ENCODE measurements at places on chromosomes 1 and 21.
A peak's percentile ranks its signal among the peaks of the same experiment; 100 is the strongest.

DNA sequence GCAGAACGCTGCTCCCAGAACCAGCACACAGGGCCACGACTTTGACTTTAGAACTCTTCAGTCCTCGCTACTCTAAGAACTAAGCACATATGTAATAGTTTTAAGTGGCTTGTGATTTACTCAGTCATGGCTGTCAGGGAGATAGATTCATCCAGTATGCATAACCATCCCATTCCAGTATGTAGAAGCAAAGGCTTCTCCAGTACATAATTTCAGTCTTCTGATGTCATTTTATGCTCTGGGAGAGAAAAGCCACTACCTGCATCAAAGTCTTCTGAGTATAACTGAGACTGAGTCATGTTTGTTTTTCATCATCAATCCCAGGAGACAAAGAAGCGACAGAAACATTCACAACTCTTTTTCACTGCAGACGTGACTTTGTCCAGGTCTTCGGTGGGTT lies 885.7 kb downstream of the PLA2G4A start:
- no peak for DNase-seq
- H3K4me1 ChIP-seq = no peaks in the 10 kb centered on the region
- H3K4me3 ChIP-seq = no peak overlapping the region
- H3K27ac ChIP-seq = no peak overlapping the region
- no peaks in the 10 kb centered on the region for H3K36me3 ChIP-seq

GRCh38 chr21:45249626-45250025 lies 38.1 kb downstream of the POFUT2 start:
- H3K4me3 ChIP-seq = no peak overlapping the region
- no peak overlapping the region for H3K27ac ChIP-seq
- H3K36me3 ChIP-seq = no peaks in the 10 kb centered on the region
- H3K4me1 ChIP-seq = no peaks in the 10 kb centered on the region
- peaks cover 15% of the 10 kb centered on the region for H3K27me3 ChIP-seq

- H3K36me3 ChIP-seq = no peaks in the 10 kb centered on the region
- H3K4me1 ChIP-seq = no peaks in the 10 kb centered on the region
- H3K4me3 ChIP-seq = no peak overlapping the region
- DNase-seq = no peak
These were observed 27.9 kb downstream of the CASZ1 start for GRCh38 chr1:10768552-10768951.

DNA sequence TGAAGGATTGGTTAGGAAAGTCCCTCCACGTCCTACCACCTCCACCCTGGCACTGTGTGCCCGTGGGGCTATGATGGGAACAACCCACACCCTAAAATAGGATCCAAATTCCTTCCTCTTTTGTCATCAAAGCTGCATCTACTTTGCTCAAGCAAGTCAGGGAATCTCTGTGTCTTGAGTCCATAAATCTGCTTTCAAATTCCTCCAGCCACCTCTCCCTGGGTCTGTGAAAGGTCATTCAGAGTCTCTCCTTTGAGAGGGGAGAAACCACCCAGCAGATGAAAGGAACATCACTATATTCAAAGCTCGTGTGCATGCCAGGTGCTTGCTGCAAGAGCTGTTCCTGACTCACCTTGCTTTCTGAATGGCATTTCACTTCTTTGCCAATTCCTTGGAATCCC lies 243.6 kb downstream of the TM2D1 start:
- no peak overlapping the region for H3K4me3 ChIP-seq
- H3K27ac ChIP-seq = no peak overlapping the region
- no peak for DNase-seq
- no peaks in the 10 kb centered on the region for H3K4me1 ChIP-seq

DNA sequence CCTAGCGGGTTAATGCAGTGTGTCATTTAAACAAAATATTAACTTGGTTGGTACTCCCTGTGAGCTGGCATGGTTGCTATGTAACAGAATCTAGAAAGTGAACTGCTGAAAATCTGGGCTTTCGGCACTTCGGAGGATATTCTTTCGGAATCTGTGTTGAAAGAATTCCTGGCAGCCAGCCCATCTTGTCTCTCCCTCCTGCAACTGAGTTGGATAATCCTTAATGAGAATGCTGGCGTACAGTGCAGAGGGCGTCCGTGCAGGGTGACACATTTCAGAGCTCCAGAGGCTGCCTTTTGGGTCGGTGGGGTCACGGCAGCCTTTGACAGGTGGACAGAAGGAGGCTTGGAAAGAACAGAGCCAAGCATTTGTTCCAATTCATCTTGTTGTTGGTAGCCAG lies 3.7 kb downstream of the KAZN start:
- no peak for DNase-seq
- peaks cover 10% of the 10 kb centered on the region for H3K4me1 ChIP-seq
- H3K27me3 ChIP-seq = peaks cover 70% of the 10 kb centered on the region
- H3K36me3 ChIP-seq = no peaks in the 10 kb centered on the region

GRCh38 chr1:18155881-18156385 lies 48.3 kb downstream of the IGSF21 start:
- peaks cover 11% of the 10 kb centered on the region for H3K27me3 ChIP-seq
- no peaks in the 10 kb centered on the region for H3K4me1 ChIP-seq
- H3K36me3 ChIP-seq = no peaks in the 10 kb centered on the region
- DNase-seq = no peak
- no peak overlapping the region for H3K27ac ChIP-seq

DNA sequence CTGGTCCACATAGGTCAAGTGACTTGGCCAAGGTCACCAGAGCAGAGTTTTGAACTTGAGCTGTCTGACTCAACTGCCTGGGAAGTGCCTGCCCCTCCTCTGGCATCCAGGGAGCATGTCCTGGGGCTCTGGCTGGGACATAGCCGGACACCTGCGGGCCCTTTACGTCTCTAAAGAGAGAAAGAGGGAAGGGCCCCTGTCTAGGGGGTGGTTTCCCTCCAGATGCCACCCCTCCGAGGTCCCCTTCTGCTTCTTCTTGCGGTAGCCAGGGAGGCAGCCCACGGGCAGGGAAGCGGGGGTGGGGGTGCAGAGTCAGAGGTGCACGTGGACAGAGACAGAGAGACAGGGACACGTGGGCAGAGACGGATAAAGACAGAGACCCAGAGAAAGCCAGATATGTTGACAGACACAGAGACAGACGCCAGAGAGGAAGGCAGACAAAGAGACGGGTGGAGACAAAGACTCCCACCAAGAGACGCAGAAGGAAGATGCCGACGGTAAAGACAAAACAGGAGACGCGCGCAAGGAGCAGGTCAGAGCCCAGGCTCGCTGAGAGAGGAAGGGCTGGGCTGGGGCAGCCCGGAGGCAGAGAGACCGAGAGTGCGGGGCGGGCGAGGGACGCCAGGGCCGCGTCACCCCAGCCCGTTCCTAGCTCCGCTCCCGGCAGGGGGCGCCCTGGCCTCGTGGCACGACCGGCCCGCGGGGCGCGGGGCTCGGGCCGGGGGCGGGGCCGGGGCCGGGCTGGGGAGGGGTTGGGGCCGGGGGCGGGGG lies 458 bp upstream of the ALPL start:
- H3K4me3 ChIP-seq = peak overlapping the region; percentile 59
- peak; percentile 80 for DNase-seq
- peaks cover 69% of the 10 kb centered on the region for H3K27me3 ChIP-seq
- no peak overlapping the region for H3K27ac ChIP-seq
- peaks cover 5% of the 10 kb centered on the region for H3K4me1 ChIP-seq

DNA sequence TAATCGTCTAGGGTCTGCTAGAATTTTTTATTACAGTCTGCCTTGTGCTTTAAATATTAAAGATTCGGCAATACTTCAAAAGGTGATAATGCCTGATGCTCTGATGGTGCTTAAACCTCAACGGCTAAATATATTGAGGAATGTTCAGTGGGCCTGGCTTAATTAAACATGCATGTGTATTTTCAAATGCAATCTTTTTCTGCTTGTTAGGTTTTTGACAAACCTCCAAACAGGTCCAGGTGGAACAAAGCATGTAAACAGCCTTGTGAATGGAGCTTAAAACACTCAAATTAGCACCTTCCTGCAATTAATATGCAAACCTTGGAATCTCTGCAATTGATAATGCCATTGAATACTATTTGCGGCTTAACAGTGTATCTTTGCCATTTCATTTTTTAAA lies 334.9 kb downstream of the BARHL2 start:
- H3K27me3 ChIP-seq = no peaks in the 10 kb centered on the region
- H3K36me3 ChIP-seq = no peaks in the 10 kb centered on the region
- H3K4me3 ChIP-seq = no peak overlapping the region
- no peak overlapping the region for H3K27ac ChIP-seq
- no peak for DNase-seq
- H3K4me1 ChIP-seq = no peaks in the 10 kb centered on the region

DNA sequence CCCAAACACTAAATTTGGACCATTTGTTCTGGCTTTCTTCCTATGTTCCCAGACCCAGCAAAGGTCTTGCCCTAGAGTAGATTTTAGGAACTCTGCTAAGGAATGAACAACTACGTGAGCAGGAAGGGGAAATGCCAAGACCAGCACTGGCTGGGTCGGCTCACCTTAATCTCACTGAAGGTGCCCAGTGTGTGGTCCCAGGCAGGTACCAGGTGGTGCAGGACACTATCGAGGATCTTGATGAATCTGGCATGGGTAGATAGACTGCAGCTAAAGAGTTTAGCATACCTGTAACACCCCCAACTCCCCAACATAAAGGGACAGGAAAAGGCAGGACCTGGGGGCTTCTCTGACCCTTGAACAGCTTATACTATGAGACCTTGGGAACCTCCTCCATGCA lies 3.0 kb downstream of the HECTD3 start:
- no peak overlapping the region for H3K4me3 ChIP-seq
- H3K4me1 ChIP-seq = peaks cover 31% of the 10 kb centered on the region
- DNase-seq = peak; percentile 9
- peaks cover 80% of the 10 kb centered on the region for H3K36me3 ChIP-seq

- peaks cover 5% of the 10 kb centered on the region for H3K27me3 ChIP-seq
- no peak overlapping the region for H3K27ac ChIP-seq
- no peak for DNase-seq
- no peaks in the 10 kb centered on the region for H3K36me3 ChIP-seq
These were observed 57.1 kb upstream of the GADD45A start for GRCh38 chr1:67627906-67628305.

- DNase-seq = no peak
- no peak overlapping the region for H3K4me3 ChIP-seq
- no peaks in the 10 kb centered on the region for H3K27me3 ChIP-seq
These were observed 10.0 kb downstream of the NCSTN start for GRCh38 chr1:160353223-160353622.

DNA sequence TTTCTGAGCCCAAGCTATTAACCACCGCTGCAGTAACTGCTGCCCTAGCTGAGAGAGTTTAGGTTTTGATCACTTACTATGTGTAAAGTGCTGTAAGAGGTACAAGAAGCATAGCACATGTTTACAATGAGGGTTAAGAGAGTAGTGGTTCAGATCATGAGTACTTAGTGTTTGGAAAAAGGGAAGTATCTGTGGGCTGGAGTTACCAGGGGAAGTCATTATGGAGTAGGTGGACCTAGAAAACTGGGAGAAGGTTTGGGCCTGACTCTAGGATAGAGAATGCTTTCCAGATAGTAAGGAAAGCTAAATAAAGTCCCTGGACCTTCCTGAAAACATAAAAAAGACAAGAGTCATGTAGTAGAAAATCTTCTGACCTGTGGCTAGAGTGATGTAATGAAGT lies 149.6 kb upstream of the PLXNA2 start:
- no peaks in the 10 kb centered on the region for H3K36me3 ChIP-seq
- H3K4me3 ChIP-seq = no peak overlapping the region
- no peak for DNase-seq
- H3K27me3 ChIP-seq = peaks cover 9% of the 10 kb centered on the region

DNA sequence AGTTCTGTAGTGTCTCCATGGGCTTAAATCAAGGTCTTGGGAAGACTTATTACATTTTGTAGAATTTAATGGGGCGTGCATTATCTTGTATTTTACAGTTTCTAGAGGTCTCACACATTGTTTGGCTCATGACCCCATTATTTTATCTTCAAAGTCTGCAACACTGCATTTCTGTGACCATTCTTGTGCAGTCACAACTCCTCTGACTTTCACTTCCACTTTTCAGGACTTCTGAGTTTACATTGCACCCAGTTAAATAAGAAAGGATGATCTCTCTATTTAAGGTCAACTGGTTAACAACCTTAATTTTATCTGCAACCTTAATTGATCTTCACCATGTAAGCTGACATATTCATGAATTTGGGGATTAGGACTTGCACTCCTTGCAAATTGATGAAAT lies 1186.6 kb downstream of the MRPL39 start:
- no peak overlapping the region for H3K27ac ChIP-seq
- H3K4me1 ChIP-seq = no peaks in the 10 kb centered on the region
- DNase-seq = no peak
- H3K36me3 ChIP-seq = peaks cover 1% of the 10 kb centered on the region
- H3K4me3 ChIP-seq = no peak overlapping the region

DNA sequence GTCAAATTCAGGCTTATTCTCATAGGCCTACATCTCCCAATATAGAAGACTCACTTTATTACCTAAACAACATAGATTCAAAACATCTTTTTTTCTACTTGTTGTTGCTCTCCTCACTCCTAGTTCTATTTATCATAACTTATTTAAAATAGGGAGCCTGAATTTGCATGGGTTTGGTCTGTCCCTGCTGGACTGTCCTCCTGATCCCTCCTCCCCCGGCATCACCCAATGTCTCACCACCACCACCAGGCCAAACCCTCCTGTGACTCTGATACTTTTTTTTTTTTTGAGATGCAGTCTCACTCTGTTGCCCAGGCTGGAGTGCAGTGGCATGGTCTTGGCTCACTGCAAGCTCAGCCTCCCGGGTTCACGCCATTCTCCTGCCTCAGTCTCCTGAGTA lies 31.8 kb upstream of the MYBPHL start:
- no peaks in the 10 kb centered on the region for H3K36me3 ChIP-seq
- no peak for DNase-seq
- no peak overlapping the region for H3K27ac ChIP-seq
- no peaks in the 10 kb centered on the region for H3K27me3 ChIP-seq

- no peak overlapping the region for H3K27ac ChIP-seq
- no peaks in the 10 kb centered on the region for H3K27me3 ChIP-seq
- no peak for DNase-seq
- H3K36me3 ChIP-seq = no peaks in the 10 kb centered on the region
These were observed 103.0 kb upstream of the VAV3 start for GRCh38 chr1:108067884-108068540.

DNA sequence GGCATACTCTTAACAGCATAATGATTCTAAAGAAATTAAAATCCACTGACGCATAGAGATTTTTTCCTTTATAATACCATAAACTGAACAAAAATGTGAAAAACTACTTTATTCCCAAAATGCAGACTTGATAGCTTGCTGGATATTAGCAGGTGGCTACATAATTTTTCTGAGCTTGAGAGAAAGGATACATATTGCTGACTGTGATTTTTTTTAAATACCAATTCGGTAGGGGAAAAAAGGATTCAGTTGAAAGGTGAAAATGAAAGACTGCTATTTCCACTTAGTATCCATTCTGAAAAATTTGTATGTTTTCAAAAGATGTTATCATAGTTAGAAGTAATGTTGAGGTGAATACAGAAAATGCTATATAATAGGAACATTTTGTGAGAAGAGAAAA lies 90.0 kb upstream of the MAP1LC3C start:
- H3K27me3 ChIP-seq = no peaks in the 10 kb centered on the region
- H3K36me3 ChIP-seq = no peaks in the 10 kb centered on the region
- DNase-seq = no peak
- H3K4me3 ChIP-seq = no peak overlapping the region

Measured in activated T-cell treated with anti-CD3 and anti-CD28 coated beads, Interleukin-2, amount 50 U/mL, for 24 hours (primary cell).